Activated T-cell treated with anti-CD3 and anti-CD28 coated beads, Interleukin-2, amount 50 U/mL, for 48 hours (primary cell): ENCODE measurements at places on chromosomes 7 and 10.

GRCh38 chr7:116546054-116546453, 21.2 kb downstream of the CAV1 start:
- no peak for DNase-seq

DNA sequence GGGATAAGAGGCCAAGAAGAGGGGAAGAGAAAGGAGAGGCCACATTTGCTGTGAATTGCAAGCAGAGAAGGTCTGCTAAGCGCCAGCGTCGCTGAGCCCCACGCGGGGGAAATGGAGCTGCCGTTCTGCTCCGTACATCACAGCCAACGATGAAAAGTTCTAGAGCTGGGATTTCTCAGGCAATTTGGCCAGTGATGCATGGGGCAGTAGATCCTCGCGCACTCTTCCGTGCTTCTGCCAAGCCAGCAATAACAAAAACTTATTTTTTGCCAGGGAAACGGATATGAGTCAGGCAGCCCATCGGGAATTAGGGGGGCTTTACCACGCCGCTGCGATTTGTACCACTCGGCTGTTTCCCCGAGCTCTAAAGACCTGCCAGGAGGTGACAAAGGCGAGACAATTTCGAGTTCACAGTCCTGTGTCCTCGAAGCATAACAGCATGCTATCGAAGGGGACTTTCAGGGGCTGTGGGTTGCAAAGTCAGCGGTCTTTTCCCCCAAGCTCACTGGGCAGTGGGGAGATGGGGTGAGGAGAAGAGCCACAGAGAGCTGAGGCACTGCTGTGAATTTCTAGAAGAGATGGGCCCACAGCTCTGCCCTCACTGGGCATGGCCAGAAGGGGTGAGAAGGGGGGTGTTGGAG, 30.0 kb upstream of the SLF2 start:
- DNase-seq, result no peak

DNA sequence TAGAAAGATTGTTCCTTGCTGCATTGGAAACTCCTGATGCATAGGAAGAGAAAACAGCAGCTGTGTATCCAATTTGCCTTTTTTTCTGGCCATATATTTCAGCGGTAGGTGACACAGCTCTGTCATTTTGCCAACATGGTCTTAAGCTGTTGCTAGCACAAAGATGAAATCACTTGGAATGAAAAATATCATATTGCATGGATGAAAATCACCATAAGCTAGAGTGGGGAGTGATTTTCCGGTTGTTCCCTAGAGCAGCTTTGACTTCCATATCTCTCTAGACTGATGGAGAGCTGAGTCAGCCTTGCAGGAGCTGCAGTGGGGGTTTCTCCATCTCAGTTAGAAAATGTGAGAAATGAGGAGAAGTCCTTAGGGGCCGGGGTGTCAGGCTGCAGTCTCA, 38.3 kb upstream of the BTBD16 start:
- DNase-seq, result no peak

- no peak for DNase-seq
Observed at GRCh38 chr10:51860257-51860656, 160.9 kb upstream of the CSTF2T start.

DNA sequence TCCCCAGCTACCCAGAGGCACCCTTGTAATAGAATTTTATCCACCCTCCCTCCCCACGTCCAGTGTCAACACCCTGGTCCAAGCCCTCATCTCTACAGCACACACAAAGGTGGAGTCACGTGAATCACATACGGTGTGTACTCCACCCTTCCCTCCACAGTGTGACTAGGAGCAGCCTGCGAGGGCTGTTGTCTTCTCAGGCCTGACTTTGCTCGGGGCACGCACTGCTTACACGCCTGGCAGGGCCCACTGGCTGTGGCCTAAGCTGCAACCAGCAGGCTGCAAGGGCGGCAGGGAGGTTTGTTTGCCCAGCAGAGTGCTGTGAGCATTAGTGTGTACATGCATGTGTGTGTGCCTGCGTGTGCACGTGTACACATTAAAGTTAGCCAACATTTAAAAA, 93.7 kb downstream of the COBL start:
- no peak for DNase-seq

GRCh38 chr10:77016278-77016815, 621.3 kb downstream of the KCNMA1 start:
- no peak for DNase-seq

DNA sequence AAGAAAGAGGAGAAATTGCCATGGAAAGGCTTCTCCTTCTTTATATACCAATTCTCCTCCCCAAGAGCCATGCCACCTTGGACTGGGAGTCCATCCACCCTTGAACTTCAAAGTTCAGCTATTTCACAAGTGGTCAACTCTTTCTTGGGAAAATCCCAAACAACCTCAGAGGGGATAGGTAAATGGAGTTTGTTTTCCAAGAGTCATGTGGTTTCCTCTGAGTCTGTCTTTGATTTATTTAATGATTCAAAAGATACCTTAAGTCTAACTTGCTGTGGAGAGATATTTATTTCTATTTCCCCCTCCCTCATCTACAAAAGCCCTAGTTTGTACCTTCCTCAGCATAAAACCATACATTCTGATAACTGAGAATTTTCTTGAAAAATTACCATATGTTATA, 758.6 kb upstream of the IGFBP3 start:
- DNase-seq, result no peak

DNA sequence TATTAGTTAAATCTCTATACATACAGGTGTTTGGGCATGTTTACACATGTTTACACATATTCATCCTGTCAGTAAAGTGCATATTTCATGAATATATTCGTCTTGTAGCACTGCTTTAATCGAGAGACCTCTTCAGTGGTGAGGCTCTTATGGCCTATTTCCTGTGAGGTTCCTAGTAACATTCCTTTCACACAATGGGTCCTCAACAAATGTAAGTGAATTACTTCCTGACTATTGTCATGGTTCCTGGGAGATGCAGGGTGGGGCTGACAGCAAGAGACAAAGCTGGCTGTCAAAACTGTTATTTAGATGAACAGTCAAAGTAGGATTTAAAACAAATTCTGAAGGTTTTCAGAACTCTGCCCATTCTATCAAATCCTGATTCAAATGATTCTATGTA, 12.4 kb upstream of the SEMA3A start:
- no peak for DNase-seq

GRCh38 chr7:52325237-52325636, 710.2 kb upstream of the POM121L12 start:
- no peak for DNase-seq

- no peak for DNase-seq
Observed at GRCh38 chr10:113474752-113475151, 78.1 kb upstream of the HABP2 start.

GRCh38 chr7:5450549-5451327, 27.1 kb upstream of the TNRC18 start:
- DNase-seq, result peak; percentile 55

DNA sequence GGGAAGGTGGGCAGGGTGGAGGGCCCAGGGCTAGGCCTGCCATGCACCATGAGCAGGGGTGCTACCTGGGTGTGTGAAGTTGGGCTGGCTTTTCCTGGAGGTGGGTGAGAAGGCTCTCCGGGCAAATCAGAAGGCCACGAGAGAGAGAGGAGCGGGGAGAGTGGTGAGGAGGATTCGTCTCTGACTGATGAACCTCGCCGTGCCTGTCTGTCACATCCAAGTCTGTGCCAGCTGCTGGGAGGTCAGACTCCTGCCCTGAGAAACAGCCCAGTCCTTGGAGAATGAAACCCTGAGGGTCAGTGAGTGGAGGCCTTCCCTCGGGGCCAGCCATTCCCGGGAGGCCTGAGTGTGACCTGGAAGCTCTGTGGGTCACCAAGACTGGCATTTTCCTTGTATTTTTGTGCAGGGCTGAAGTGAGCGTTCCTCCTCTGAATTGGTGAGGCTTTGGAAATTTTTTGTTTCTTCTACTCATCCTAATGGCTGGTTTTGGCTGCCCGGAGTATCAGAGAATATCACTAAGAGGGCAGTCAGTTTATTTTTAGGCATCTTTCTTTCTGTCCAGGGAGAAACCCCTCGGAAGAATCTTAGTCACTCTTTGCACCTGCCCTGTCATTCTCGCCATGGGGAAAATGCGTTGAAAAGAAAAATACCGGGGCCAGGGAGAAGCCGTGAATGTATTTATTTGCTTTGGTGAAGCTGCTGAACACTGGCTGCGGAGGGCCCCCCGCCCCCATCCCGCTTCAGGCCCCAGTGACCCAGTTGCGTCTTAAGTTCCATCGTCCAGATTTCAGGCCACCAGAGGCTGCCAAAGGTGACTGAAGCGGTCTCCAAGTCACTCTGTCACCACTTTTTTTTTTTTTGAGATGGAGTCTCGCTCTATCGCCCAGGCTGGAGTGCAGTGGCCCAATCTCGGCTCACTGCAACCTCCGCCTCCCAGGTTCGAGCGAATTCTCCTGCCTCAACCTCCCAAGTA, 6.5 kb upstream of the AP5Z1 start:
- DNase-seq, result no peak

- DNase-seq, result peak; percentile 44
Observed at GRCh38 chr10:45373576-45374349, at the start of gene ALOX5. ALOX5 (plus strand) TSS chr10:45374216; CDS start chr10:45374280, 64 bp downstream.

DNA sequence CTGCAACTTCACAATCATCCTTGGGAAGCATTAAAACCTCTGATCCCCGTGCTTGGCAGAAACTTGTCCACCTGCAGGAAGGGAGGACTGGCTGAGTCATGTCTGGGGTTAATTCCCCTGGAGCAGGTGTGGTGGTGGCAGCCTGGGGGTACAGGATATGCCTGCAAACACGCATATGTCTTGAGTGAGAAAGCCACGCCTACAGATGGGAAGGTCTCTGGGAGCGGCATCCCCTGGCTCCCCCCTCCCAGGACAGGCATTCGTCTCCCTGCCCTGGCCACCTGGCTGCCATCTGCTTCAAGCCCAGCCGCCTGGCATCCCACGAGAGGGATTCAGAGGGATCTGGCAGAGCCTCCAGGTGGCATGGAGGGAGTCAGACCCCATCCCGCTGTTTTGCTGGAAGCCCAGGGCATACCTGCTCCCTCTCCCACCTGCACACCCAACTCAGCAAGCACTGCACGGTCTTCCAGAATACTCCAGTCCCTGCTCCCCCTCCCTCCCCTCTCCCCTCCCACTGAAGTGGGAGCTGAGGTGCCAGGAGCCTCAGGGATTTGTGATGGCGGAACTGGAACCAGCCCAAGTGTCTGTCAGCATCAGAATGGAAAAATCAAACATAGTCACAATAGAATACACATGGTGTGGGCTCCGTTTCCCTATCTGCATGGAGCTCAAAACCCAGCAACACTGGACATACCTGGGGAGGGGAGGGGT, 61.0 kb downstream of the CAMK2B start:
- no peak for DNase-seq

DNA sequence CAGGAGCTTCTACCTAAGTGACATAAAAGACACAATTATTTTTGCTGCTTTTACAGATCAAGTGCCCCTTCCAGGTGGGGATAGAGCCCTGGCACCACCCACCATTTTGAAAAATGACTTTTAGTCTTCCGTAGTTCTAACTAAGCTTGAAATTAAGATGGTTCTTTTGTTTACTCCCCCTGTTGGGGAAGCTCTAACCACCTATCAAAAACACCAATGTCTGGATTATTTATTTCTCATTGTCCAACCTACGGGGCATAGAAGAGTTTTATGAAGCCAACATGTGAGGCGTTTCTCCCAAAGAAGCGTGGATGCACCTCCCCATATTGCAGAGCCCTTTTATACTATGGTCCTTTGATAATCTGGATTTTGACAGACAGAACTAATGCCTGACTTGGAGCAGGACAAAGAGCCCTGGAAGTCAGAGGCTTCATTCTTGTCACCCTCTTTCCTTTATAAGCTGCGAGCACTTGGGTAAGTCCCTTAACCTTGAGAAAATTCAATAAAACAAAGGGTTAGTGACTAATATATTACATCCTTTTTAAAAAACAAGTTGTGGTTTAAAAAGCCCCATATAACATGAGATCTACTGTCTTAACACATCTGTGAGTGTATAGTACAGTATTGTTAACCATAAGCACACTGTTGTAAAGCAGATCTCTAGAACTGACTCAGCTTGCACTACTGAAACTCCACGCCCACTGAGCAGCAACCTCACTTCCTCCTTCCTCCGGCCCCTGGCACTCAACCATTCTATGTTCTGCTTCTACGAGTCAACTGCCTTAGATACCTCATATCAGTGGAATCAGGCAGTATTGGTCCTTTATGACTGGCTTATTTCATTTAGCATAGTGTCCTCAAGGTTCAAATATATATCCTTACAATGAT, 67.5 kb downstream of the ATXN7L1 start:
- DNase-seq, result peak; percentile 84

DNA sequence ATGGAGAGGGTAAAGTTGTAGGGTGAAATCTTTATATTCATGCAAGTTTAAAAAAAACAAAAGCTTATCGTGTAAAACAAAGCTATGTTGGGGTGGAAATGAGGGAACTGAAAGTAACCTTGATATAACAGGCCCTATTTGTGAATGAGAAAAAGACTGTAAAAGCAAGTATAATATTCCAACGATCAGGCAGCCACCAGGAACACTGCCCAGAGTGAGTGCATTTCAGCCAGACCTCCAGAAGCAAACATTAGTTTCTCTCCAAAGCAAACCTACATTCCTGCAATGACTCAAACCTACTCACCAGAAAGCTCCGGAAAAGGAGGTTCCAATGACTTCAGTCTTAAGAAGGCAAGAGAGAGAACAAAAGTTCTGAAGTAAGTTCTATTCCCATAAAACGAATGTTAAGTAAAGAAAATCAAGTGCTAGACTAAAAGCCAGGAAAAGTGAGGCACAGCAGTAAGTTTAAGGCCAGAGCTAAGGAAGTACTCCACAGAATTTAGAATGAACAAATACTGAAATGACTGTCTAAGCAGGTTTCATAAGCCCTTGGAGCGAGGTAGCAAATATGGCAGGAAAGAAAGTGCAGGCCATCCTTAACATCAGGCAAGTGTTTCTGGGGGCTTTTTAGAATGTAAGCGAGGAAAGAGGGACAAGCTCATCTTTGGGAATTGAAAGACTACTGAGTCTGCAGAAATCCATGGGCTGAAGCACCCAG, 493.1 kb downstream of the XPNPEP1 start:
- no peak for DNase-seq

GRCh38 chr10:77274046-77274795, 363.4 kb downstream of the KCNMA1 start:
- no peak for DNase-seq

DNA sequence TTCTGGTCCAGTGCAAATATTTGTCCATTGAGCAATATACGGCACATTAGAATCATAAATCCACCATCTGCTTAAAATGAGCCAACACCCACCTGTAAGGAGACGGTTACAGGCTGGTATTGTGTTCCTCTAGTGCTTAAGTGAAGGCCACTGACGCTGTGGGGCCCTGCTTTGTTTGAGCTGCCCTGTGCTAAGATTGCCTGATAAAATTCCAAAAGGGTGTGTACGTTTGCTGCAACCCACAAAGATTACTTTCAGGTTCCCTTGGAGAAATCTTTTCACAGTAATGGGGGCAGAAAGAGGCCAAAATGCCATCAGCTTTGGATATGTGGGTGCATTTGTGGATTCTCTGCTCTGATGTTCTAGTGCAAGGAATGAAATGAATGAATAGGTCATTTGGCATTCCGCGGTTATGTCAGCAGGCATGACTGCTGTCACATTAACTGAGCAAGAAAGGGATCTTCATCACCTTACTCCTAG, 34.4 kb downstream of the AGR3 start:
- no peak for DNase-seq
